ENCODE measurements at places on chromosomes 3 and 15. TPM values are rescaled to one million over a fixed set of nuclear protein-coding genes. Genes with fewer than 3 reads are reported as not detected.

Gene SAXO2
- total RNA-seq = 0.17 TPM

Gene TRPM1
- total RNA-seq = 1.9 TPM

Gene TMC3
- total RNA-seq = 0.05 TPM

Gene IL16
- total RNA-seq = 3.6 TPM

DNA sequence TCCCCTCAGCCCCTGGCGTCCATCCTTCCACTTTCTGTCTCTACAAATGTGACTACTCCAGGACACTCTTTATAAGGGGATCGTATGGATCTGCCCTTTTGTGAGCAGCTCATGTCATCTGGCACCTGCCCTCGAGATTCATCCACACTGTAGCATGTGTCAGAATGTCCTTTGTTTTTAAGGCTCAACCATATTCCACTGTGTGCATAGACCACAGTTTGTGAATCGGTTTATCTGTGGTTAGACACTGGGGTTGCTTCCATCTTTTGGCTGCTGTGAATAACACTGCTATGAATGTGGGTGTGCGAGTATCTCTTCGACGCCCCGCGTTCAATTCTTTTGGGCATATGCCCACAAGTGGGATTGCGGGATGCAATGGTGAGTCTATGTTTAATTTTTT, 167.9 kb downstream of the NUP210 start:
- no peak for DNase-seq

DNA sequence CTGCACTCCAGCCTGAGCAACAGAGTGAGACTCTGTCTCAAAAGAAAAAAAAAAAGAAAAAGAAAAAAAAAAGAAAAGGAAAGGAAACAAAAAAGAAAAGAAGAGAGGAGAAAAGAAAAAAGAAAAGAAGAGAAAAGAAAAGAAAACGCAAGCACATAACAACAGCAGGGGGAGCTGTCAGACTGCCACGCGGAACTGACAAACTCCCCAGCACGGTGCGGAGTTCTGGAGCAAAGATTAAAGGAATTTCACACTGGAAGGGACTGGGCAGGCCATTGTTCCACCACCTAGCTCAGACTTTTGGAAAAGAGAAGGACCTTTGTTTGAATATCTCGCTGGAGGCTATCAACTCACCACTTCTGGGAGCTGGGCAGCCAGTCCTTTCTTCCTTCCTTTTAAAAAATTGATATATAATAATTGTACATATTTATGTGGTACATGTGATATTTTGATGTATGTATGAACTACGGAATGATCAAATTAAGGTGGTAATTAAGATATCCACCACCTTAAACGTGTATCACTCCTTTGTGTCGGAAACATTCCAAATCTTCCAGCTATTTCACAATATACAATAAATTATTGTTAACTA, 40.5 kb downstream of the DPPA2 start:
- DNase-seq = peak; percentile 19

GRCh38 chr15:101123222-101123910, 128.5 kb downstream of the CHSY1 start:
- DNase-seq = no peak

- DNase-seq = no peak
These were observed 31.0 kb downstream of the ZNF589 start for GRCh38 chr3:48271763-48272498.

GRCh38 chr3:23002151-23002550, 201.0 kb upstream of the UBE2E2 start:
- DNase-seq = no peak

DNA sequence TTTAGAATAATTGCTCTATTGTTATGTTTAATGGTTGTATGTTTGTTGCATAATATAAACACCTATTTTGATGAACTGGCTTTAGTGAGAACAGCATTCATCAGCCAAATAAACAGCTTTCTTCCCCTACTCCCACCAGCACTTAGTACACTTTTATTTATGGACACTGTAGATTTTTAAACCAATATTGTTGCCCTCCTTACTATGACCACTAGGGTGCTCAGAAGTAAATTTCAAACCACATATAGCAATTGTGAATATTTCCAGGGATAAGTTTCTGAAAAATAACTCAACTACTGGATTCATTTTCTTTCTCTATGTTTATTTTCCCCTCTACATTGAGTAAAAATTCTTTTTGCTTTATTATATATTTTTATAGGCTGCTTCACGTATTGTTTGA, 84.7 kb upstream of the PTX3 start:
- no peak for DNase-seq

GRCh38 chr15:43150191-43150929, 17.0 kb downstream of the TMEM62 start:
- DNase-seq = peak; percentile 62

DNA sequence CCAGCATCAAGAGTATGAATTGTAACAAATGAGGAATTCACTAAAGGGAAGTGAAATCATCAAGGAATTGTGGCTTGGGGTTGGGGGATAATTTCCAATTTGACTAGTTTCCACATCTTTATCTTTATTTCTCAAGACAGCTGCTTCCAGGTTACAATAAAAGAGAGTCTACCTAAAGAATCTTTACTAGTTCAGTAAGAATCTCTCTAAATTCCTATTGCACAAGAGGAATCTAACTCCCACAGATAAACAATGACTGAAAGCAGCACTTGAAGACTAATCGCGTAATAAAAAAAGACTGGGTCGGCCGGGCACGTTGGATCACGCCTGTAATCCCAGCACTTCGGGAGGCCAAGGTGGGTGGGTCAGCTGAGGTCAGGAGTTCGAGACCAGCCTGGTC, 194.4 kb downstream of the KBTBD8 start:
- no peak for DNase-seq

DNA sequence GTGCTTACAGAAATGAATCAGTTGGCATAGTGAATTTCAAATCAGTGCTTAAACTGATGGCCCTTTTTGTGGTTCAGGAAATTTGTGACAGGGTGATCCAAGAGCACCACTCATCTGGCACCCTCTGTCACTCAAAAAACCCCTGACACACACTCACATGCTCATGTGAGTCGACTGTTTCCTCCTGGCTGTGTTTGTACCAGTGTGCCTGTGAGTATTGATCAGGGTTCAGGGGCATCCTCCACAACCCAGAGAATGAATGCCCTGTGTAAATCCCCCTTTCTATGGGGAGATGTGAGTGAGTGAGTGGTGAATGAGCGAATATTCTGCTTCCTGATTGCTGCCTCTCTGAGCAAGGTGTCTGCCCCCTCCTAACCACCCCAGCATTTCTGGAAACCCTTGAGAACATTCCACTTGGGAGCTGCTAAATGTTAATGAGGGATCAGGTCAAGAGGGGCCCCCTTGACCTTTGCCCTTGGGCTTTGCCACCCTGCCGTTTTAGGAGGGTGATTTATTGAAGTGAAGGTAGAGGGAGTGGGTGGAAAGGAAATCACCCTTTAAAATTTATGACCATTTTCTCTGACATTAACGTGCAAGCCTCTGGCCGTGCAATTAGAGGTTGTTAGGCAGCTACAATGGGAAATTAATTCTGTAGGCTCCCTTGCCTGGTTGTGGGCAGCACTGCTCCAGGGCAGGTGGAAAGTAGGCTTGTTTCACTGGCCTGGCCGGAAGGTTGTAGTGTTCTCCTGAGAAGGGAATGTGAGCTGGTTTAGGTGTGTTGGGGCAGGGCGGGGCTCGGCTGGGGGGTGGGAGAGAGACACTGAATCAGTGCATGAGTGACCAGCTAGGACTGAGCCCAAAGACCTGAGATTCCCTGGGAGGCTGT, 87.2 kb downstream of the SLCO3A1 start:
- no peak for DNase-seq

DNA sequence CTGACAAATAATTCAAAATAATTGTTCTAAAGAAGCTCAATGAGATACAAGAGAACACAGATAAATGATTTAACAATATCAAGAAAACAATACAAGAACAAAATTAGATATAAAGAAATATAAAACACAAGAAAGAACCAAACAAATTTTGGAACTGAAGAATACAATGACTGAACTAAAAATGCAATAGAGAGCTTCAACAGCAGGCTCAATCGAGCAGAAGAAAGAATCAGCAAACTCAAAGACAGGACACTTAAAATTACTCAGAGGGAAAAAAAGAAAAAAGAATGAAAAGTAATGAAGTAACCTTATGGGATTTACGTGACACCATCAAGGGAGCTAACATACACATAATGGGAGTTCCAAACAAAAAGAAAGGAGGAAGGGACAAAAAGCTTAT, 32.1 kb downstream of the CCDC54 start:
- no peak for DNase-seq

GRCh38 chr3:143830786-143831185, 17.5 kb downstream of the SLC9A9 start:
- no peak for DNase-seq

DNA sequence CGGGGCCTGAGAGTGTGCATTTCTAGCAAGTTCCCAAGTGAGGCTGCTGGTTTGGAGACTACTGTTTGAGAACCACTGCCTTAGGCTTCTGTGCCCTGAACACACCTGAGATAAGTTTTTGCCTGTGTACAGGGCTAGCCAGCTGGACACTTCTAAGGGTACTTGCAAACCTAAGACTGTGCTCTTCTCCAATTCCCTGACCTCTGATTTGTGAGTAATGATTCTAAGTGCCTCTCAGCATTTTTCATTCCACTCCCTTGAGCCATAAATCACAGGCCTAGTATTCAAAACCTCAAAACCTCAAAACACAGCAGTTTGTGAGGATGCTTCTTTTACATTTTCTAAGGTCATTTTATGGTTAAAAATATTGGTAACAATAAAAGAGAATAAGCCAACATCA, 148.4 kb downstream of the CHST2 start:
- no peak for DNase-seq

DNA sequence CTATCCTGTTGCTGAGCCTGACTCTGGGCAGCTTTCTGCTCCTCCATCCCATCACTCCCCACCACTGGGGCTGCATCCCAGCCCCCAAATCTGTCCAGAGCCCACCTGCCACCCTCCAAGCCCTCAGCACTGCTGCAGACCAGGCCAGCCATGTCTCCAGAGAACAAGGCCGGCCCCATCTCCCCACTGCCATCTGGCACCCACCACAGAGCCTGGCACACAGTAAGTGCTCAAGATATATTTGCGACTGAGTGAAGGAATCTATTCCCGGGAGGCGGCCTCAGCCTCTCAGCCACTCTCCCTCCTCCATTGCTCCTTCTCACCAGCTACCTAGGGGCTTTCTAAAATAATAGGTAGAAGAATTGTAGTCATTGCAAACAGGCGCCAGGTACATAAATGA, 4.8 kb downstream of the PLXND1 start:
- DNase-seq = no peak

GRCh38 chr3:122322095-122323075, 2.7 kb upstream of the CSTA start:
- no peak for DNase-seq

DNA sequence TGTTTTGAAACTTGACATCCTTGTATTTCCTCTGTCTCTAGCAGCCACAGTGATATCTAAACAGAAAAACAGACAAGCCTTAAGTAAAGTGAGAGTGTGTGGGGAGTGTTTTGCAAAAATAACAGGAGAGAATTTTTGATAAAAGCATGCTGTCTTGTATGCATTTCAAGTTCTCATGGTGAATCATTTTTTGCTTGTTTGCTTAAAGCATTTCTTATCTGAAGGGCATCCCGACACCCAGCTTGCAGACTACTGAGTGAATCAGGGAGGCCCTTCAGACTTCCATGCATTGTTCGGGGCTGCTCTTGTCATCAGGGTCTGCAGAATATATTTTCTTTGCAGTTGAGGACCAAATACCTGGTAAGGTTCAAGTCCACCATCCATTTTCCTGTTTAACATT, 8.5 kb downstream of the CGNL1 start:
- DNase-seq = peak; percentile 37

- DNase-seq = peak; percentile 32
These were observed 1.2 kb downstream of the EOGT start for GRCh38 chr3:69012100-69012799.

Measured in dermis blood vessel endothelial cell (primary cell).